Left kidney (tissue), 8 donors: ENCODE measurements at places on chromosomes 11 and 22. TPM values are rescaled to one million over a fixed set of nuclear protein-coding genes. Genes with fewer than 3 reads are reported as not detected.

GRCh38 chr11:93905384-93905783 is 55.0 kb upstream of the VSTM5 start:
- DNase-seq: no peak

GRCh38 chr11:61972672-61973475 is 5.4 kb upstream of the FTH1 start:
- DNase-seq: no peak

- no peak for DNase-seq
These were observed 49.3 kb downstream of the BCR start for GRCh38 chr22:23229646-23230045.

- no peak for DNase-seq
These were observed 269.3 kb upstream of the PITPNB start for GRCh38 chr22:28188178-28188879.

DNA sequence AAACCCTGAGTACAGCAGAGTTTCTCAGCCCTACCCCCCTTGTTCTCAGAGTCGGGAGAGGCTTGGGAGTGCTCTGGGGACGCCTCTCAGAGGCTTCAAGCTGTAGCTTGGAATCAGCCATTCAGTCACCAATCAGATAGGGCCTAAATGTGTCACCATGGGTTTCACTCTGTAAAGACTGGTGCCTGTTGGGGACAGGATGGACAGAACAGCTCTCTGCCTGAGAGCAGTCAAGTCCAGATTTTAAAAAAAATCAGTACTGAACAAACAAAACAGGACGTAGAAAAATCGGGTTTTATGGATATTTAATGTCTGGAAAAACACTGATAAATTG is 1.3 kb downstream of the FADD start:
- DNase-seq: no peak

The OR5AN1 gene
- polyA plus RNA-seq: not detected

GRCh38 chr11:69440876-69441275 is 40.6 kb upstream of the LINC01488 start:
- DNase-seq: no peak

DNA sequence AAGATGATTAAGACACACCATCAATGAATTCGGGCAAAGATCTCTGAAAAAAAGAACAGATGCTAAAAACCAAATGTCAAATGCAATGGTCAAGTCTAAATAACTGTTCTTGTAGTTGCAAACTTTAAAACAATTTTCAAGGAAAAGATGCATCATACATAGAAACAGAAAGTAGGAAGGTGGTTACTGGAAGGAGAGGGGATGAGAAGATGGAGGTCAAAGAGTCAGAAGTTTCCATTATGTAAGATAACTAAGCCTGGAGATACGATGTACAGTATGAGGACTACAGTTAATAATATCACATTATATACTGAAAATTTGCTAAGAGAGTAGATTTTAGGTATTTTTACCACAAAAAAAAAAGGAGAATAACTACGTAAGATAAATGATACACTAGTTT is 27.1 kb downstream of the CWF19L2 start:
- DNase-seq: no peak

- DNase-seq: no peak
These were observed 14.7 kb downstream of the ABTB2 start for GRCh38 chr11:34343153-34343552.

DNA sequence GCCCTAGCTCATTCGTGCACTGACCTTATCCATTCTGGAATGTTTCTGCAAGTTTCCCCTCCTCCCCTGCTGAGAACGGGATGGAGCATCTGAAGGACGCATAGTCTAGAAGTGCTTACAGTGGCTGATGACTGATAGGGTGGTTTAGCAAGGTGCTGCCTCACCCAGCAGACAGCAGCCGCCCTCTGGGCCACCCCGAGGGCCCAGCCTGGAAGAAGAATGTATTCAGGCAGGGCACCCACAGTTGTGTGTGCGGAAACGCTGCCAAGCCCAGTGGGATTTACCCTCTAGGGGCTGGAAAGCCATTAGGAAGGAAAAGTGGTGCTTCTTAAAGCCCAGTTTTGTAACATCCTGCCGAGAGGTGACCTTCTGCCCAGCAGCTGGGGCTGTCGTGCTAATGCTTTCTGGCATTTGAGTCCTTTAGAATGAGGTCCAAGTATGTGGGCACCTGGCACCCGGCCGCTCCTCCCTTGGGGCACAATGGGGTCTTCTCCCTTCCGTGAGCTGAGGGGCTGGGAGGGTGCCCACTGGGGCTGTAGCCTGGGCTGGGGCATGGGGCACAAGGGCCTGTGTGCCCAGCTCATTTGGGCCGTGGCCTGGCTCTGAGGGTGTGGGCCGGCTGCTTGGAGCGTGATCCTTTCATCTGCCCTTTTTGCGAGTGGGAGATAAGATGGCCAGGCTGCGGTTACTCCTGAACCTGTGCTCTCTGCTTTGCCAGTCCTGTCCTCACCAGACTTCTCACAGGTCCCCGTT is 14.4 kb downstream of the FBLN1 start:
- DNase-seq: no peak

DNA sequence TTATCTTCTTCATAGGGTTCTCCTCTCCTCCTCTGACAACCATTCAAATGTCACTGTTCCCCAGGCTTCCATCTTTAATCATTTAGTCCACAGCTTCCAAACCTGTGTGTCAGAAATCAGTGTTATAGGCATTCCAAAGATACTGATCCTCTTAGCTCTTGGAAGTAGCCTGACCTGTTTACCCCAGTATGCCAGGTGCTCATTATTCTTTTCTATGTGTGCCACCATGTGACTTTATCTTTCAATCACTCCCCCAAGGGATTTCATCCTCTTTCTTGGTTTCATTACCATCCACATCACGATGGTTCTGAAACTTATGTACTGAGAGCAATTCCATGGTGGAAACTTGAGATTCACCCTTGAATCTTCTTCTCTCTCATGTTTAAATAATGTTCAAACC is 7.6 kb downstream of the POU2AF2 start:
- DNase-seq: no peak

The CD44 gene
- 10.1 TPM for polyA plus RNA-seq

The DTX4 gene
- 45.9 TPM for polyA plus RNA-seq
